Stimulated activated CD8-positive, alpha-beta memory T cell treated with anti-CD3 and anti-CD28 coated beads, Interleukin-7, amount 100 ng/mL, for 24 hours (primary cell): ENCODE measurements at places on chromosomes 13 and 19.

DNA sequence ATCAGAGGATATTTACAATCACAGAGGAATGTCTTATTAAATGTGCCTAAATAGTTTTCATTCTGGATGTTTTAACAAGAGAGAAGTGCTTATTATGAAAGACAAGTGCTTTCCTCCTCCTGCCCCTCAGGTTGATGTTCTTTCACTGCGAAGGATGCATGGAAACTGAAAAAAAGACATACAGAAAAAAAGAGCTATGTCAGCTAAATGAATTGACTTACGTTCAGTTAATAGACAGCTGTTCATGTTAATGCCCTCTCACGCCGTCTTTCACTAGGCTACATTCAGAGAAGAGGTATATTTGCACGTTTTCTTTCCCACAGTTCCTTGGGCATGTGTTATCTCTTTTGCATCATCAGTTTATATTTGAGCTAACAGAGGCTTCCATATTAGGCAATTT, 821.8 kb upstream of the PCDH9 start:
- no peak for DNase-seq

DNA sequence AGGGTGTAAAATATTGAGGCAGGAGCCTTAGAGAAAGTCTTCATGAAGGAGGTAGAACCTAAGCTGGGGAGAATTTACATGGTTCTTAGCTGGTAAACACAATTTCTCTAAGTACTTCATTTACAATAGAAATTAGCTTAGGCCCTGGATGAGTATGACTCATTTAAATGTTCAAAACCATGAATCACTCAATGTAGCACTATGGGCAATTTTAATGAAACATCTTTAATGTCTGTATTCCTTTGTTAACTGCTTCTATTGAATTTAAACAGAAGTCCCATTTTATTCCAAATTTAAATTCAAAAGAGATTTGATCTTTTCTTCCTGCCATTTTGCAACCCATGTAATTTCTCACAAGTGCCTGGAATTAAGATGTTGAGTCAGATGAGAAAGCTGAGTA, 252.1 kb downstream of the RFC3 start:
- no peak for DNase-seq

- DNase-seq: no peak
Observed at GRCh38 chr13:22121146-22121739, 450.4 kb downstream of the FGF9 start.

DNA sequence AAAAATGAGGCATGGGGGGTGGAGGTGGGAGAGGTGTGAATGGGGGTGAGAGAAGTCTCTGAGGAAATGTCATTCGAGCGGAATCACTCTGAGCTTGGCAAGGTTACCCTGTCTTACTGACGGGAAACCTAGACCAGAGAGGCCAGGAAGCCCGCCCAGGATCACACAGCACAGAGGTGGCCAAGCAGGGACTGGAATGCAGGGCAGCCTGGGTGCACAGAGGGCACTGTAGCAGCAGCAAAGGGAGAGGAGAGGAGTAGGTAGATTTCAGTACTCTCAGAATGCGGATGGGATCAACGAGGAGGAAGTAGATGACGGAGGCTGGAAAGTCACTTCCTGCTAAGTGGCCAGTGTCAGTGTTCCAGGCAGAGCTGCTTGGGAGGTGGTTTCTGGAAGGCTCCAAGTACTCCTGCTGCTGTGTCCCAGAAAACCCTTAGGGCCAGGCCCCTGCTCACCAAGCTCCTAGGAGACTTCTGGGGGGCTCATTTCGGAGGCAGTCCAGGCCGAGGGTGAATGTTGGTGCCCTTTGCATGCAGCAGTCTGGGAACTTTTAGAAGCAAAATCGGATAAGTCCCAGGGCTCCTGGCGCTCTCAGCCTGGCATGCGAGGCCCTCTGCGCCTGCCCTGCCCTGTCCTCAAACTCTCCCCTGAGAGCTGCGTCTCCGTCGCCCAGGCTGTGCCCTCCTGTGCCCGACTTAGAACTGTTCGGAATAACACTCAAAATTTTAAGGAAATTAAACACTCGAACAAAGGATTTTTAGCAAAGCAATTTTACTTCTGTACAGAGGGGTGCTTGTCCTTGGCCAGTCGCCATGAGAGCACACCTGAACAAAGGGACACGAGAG, 33.5 kb downstream of the DNM2 start:
- no peak for DNase-seq

DNA sequence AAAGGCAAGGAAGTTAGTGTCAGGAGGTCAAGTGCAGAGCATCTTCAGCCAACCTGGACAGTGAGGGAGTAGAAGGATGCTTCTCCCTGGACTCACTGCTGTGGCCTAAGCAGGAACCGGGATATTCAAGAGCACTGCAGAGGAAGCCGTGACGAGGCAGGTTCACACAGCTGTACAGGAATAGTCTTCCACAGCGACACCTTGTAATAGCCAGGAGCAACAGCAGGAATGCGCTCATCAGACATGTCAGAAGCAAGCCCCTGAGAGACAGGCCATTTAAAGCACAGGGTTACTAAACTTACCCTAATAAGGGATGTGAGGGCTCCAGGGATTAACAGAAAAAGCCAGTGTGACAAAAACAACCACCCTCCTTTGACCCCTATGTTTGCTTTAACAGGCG, 3.5 kb upstream of the MED26 start:
- DNase-seq: no peak

GRCh38 chr13:99347335-99347878, 40.2 kb upstream of the GPR183 start:
- no peak for DNase-seq

DNA sequence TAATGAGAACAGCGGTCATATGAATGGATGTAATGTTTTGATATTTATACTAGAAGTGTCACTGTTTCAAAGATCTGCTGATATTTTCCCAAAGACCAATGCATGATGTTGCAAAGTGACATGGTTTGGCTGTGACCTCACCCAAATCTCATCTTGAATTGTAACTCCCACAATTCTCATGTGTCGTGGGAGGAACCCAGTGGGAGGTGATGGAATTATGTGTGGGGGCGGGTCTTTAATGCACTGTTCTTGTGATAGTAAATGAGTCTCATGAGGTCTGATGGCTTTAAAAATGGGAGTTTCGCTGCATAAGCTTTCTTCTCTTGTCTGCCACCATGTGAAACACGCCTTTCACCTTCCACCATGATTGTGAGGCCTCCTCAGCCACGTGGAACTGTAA, 98.3 kb downstream of the AKAP11 start:
- no peak for DNase-seq

DNA sequence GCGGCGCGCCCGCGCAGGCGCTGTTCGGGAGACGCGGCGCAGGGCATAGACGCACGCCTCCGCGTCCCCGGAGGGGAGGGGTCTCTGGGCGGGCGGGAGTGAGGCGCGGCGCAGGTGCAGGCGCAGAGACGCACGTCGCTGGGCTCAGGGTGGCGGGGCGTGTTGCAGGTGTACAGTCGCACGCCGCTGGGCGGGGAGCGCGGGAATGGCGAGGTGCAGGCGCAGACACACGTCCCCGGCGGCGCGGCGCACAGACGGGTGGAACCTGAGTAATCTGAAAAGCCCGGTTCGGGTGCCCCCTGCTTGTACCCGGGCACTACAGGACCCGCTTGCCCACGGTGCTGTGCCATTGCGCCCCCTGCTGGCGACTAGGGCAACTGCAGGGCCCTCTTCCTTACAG, 44.7 kb downstream of the PLPP2 start:
- no peak for DNase-seq
